Smooth muscle cell of the brain vasculature (primary cell): ENCODE measurements at places on chromosomes 7 and 10.

DNA sequence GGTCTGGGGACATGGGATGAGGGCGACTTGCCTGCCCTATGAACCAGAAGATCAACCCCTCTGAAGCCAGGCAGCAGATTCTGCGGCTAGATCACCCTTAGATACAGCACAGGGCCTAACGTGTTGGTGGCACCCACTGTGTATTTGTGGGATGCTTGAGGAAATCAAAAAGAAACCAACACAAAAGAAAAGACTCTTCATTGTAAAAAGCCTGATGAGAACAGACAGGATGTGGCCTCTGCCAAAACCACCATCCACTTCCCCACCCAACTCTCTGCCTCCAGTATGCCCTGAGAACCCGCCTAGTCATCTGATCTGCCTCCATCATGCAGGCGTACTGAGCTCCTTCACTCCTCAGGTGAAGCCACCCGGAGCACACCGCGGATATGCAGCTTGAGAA is 97.2 kb upstream of the INSYN2A start:
- no peak for DNase-seq

DNA sequence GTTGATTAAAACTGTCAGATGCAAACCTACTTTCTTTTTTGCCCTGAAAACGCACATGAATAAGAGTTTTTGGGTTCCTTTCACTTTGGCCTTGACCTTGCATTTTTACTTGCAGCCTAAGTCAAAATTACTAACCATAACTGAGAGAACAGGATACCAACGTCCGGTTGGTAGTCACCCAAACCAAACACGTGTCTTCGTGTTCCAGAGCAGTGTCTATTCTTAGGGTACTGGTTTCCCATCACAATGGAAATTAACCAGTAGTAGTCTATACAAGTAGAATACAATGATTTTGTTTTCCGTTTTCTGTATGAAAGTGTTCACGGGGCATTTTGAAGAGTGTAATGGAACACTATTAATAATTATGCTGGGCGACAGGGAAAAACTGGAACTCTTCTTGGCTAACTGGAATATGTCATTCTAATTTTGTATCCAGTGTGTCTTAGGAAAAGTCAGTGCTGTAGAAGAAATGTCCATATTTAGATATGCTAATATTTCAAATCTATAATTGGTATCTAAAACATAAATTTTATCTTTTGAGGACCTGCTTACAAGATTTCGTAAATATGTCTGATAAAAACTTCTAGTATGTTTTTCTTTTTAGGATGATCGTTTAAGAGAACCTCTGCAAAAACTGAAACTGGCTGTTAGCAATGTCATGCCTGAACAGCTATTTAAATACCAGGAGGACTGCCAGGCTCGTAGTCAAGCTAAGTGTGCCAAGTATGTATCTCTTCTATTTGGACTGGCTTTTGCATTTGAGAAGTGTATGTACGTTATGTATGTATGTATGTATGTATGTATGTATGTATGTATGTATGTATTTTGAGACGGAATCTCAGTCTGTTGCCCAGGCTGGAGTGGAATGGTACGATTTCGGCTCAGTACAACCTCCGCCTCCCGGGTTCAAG is 40.9 kb downstream of the UBN2 start:
- no peak for DNase-seq

DNA sequence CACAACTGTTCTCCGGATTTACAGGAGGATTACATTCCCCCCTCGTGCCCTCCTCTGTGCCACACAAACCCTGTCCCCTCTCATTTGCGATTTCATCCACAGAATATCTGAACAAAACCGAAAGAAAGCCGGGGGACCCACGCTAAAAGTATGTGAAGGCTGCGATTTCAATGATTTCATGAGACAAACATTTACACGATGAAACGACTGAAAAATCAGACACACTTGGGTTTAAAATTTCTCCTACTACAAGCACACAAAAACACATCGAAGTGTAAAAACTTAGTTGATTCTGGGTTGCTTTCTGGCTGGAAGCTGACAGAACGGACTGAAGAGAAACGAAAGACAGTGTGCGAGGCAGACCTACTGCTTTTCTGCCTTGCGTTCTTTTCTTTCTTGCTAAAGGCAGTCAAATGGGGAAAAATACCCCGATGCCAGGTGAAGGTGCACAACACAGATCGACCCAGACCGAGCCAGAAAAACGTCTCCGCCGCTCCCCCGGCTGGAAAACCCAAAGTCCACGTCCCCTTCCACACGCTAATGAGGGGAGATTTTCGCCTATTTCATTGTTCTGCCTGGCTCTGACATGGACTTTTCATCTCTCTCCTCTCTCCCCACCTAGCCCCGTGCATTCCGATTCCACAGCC is 1.2 kb downstream of the HIPK2 start:
- DNase-seq, result no peak

GRCh38 chr7:74656441-74656836 is 1.1 kb upstream of the GTF2I start:
- no peak for DNase-seq

- no peak for DNase-seq
Observed at GRCh38 chr7:98314469-98314868, 33.0 kb downstream of the BRI3 start.

GRCh38 chr7:120402079-120402767 is 129.2 kb downstream of the KCND2 start:
- DNase-seq, result no peak

DNA sequence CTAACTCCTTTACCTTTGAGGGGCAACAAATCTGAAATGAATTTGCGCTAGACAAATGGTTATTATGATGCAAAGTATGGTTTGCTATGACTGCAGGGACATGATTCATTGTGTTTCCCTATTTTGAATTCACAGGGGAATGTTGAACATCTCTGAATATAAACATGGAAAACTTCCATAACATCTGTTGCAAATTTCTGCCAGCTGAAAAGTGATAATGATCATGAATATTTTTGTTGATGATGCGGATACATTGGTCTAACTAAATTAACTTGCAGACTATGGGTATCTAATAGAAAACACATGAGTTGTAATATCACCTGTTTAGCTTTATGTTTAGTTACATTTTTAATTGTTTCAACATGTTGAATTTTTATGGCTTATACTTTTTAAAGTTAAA is 1325.5 kb downstream of the REEP3 start:
- DNase-seq, result no peak

DNA sequence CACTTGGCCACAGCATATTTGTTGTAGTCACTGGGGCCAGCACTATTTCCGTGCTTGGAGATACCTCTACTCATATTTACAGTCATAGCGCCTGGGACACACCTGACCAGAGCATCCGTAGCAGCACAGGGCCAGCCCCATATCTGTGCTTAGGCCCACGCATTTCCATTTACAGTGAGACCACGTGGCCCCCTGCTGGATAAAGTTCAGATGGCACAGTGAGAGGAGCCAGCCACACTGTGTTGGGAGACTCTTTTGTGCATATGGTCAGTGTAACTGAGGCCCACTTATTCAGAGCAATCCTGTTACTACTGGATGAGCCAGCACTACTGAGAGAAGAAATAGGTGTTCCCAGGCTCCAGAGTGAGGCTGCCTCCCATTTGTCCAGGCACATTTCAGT is 455.3 kb downstream of the REEP3 start:
- no peak for DNase-seq

GRCh38 chr7:157547611-157548010 is 210.8 kb downstream of the DNAJB6 start:
- no peak for DNase-seq

DNA sequence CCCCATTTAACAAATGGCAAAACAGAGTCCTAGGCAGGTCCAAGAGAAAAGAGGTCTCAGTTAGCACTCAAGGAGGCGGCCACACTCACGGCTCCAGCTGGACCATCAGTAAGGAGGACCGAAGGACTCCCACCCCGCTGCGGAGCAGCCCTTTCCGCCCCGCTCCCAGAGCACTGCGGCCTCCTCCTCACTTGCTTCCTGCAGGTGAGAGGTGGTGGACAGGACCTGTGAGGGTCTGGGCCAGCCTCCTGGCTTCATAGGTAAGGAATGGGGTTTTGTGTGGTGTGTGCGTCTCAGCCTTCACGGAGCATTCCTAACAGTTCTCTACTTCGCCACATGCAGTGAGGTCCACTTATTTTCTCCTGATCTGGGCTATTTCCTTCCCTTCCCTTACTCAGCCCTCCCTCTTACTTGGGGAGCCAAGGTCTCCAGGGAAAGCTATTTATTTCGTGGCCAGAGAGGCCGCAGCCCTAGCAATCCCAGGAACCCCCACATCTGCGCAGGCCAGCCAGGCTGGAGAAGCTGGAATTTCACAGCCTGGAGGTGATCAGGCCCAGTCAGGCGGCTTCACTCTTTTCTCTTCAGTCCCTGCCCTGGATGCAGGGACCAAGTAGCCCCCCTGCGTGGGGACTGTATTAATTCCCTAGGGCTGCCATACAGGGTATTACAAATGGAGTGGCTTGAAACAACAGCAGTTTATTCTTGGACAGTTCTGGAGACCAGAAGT is 45.9 kb downstream of the ZNF783 start:
- no peak for DNase-seq

- no peak for DNase-seq
Observed at GRCh38 chr10:32131388-32131787, 75.2 kb upstream of the KIF5B start.

GRCh38 chr7:95493247-95493646 is 7.5 kb downstream of the ASB4 start:
- DNase-seq, result no peak

DNA sequence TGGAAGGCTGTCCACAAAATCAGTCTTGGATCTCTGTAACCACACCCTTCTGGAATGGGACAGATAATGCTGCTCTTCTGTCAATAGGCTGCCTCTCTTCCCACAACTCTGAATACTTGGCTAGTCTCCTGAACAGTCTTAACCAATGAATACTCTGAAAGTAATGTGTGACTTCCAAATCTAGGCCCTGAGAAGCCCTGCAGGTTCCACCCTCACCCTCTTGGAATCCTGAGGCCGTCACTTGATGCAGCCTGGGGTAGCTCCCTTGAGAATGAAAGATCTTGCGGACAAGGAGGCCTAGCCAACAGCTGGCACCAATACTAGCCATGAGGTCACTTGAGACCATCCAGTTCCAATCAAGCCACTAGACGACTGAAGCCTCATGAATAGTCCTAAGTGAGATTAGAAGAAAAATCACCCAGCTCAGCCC is 109.2 kb downstream of the ARHGAP12 start:
- no peak for DNase-seq

DNA sequence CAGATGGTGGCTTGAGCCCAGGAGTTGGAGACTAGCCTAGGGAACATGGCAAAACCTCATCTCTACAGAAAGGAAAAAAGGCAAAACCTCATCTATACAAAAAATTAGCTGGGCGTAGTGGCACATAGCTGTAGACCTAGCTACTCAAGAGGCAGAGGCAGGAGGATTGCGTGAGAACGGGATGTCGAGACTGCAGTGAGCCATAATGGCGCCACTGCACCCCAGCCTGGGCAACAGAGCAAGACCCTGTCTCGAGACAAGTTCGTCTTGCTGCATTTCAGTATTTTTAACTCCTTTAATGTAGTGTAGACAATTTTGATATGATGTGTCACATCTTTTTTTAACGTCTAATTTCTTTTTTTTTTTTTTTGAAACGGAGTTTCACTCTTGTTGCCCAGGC is 31.4 kb upstream of the KMT2C start:
- DNase-seq, result no peak

- no peak for DNase-seq
Observed at GRCh38 chr7:80821771-80822319, 97.0 kb downstream of the SEMA3C start.

GRCh38 chr10:85767891-85768290 is 598.7 kb downstream of the GRID1 start:
- DNase-seq, result no peak

GRCh38 chr7:105024734-105025133 is 10.7 kb downstream of the KMT2E start:
- DNase-seq, result no peak

- no peak for DNase-seq
Observed at GRCh38 chr10:1652151-1652550, 85.2 kb downstream of the ADARB2 start.

- DNase-seq, result no peak
Observed at GRCh38 chr7:117069379-117069778, 116.1 kb downstream of the ST7 start.

- DNase-seq, result no peak
Observed at GRCh38 chr10:127932521-127933270, 25.8 kb downstream of the PTPRE start.

DNA sequence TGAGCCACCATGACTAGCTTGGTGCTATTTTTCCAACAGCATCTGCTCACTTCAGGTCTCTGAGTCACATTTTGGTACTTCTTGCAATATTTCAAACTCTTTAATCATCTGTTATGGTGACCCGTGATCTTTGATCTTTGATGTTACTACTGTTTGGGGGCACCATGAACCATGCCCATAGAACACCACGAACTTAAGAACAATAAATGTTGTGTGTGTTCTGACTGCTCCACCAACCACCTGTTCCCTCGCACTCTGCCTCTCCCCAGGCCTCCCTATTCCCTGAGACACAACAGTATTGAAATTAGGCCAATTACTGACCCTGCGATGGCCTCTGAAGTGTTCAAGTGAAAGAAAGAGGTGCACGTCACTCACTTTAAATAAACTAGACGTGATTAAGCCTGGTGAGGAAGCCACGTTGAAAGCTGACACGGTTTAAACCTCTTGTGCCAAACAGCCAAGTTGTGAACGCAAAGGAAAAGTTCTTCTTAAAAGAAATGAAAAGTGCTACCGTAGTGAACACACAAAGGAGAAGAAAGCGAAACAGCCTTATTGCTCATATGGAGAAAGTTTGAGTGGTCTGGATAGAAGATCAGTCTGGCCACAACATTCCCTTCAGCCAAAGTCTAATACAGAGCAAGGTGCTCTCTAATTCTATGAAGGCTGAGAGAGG is 27.2 kb upstream of the ATP6V0A4 start:
- no peak for DNase-seq

DNA sequence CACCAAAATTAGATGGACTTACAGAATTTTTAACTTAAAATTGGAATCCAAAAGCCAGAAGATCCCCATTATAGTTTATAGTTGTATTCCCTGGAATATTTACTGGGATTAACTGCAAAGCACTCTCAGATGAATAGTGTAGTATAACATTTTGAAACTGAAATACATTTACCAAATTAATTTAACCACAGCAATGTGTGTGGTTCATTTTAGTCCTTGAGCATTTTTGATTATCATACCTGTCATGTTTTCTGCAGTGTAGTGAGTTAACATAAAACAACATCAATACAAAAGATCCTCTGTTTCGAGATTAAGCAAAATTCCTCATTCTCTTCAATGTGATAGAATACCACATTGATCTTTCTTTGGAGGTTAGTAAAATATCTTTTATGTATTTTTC is 3.7 kb downstream of the VIM start:
- DNase-seq, result no peak

GRCh38 chr10:82251222-82251906 is 376.4 kb downstream of the NRG3 start:
- DNase-seq, result no peak

GRCh38 chr10:49351669-49352068 is 44.2 kb downstream of the DRGX start:
- DNase-seq, result no peak

DNA sequence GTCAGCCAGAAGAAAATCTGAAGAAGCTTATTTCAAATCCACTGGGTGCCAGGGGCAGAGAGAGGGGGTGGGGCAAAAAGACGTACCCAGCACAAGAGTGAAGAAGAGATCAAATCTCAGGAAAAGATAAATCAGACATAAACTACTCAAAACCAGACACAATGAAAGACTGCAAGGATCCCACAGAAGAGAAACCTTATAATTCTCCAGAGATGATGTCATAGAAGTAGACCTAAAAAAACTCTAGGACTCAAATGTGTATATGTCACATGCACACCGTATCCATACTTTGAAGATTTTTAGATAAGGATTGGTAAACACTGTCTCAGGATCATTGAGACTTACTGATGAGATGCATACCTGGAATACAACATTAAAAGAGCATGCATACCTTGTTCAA is 98.5 kb upstream of the PIK3CG start:
- DNase-seq, result no peak
